ENCODE measurements at places on chromosomes 13 and 19.

GRCh38 chr13:47930649-47931165 lies 70.4 kb downstream of the SUCLA2 start:
- no peak for DNase-seq

DNA sequence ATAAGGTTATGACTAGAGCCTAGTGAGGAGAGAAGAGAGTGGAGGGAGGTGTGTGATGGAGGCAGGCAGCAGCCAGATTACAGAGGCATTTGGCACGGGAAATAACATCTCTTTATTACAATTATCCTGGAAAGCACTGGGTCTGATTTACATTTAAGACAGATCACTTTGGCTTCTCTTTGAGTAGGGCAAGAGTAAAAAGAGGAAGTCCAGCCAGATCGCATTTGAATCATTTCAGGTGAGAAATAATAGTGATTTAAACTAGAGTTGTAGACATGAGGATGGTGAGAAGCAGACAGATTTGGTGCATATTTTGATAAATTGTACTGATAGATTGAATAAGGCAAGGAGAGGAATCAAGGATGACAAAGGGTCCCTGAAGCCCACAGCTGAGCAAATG lies 9.6 kb upstream of the SACS start:
- DNase-seq: no peak

DNA sequence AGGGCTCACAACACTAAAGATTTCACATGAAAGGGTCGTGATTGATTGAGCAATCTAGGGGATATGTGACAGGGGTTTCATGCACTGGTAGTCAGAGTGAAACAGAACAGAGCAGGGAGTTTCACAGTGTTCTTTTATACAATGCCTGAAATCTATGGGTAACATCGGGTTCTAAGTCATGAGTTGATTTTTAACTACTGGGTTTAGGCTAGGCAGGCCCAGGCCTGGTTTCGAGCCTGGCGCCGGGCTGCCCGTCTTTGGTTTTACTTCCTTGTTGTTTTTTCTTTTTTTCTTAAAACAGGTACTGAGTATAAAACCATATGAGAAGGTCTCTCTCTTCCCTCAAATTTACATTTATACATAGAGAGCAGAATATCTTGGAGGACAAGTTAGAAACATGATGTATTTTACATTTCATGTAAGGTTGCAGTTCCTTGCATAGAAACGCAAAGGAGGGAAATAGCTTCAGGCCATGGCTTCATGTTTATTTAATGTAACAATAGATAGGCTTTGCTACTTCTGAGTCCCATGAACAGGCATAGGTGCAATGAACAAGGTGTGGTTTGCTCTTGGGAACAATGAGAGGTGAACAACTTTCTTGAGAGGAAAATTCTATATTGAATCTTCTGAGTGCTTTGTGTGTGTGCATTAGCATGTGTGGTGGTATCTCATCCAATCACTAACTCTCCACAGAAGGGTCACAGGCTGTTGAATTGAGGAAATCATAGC lies 128.9 kb upstream of the RXFP2 start:
- DNase-seq: no peak

DNA sequence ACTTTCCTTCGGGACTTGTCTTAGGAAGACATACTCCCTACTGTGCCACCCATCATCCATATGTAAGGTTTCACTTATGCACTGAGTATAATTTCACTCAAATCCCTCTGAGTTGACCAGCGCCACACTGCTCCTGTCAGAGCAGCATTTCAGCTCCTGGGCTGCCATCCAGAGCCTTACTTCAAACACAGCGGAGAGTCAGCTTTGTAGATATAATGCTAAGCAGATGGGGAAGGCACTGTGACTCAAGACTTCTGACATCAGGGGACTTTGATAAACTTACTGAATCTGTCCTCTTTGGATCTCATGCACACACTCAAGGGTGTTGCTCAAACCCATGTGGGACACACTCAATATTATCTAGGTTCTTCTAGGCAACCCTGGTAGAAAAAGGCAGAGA lies 34.9 kb downstream of the DOCK9 start:
- no peak for DNase-seq

- DNase-seq: peak; percentile 51
Measured at GRCh38 chr19:50377051-50377461, 799 bp downstream of the NR1H2 start.

- DNase-seq: no peak
Measured at GRCh38 chr13:114121496-114122126, 10.8 kb downstream of the RASA3 start.

DNA sequence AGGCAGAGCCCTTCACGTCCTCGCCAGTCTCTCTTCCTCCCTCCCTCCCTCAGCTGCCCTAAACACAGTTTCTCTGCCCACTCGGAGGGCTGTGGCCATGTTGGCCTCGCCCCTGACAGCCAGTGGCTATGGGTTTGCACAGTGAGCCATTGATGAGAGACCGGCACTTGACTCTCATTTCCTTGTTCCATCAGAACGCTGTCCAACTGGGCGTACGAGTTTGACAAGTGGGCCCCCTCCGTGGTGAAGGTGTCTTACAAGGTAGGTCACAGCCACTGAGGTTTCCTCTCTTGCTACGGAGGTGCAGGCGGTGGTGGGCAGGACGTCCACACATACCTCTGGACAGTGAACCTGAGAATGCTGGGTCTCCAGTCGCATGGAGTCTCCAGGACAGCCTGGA lies 57.9 kb downstream of the SMARCA4 start:
- no peak for DNase-seq

- DNase-seq: no peak
Measured at GRCh38 chr19:4713384-4713951, 10.2 kb downstream of the DPP9 start.

DNA sequence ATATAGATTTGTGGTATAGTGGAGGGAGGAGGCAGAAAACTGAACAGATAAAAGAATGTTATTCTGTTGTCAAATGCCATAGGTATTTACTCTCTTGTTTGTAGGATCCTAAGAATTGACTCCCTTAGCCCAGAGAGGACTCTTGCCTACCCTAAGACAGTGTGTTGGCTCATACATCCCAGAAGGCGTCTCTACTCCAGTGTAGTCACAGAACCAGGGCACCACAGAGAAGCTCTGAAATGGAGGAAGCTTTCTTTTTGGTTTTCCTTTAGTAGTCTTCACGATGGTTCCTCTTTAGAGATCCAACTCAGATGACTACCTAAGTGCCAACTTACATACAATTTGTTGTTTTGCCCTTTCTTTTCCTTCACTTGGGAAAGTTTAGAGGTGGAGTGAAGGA lies 14.0 kb downstream of the GPR183 start:
- DNase-seq: no peak

DNA sequence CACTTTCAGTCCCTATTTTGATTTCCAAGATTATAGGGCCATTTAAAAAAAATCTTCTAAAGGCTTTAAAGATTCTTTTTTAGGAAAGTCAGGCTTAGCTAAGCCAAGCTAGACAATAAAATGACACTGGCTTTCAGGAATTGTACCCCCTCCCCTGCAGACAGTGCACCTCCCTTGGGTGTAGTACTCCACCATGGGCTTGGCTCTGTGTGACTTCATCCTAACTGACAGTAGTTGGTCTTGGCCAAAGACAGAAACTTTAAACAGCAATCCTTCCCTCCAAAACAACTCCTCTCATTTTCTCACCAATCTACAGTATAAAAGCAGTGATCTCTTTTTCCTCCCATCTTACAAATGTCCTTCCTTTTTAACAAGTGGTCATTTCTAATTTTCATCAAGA lies 283.0 kb downstream of the DNAJC15 start:
- DNase-seq: no peak

All from effector CD4-positive, alpha-beta T cell (primary cell).